ENCODE measurements at places on chromosomes 13 and 19.
A peak's percentile ranks its signal among the peaks of the same experiment; 100 is the strongest.

GRCh38 chr19:40601134-40601974 is at the start of gene LTBP4:
LTBP4 (plus strand) TSS chr19:40601369; CDS start chr19:40601388, 19 bp downstream.
- ATAC-seq, result no peak

DNA sequence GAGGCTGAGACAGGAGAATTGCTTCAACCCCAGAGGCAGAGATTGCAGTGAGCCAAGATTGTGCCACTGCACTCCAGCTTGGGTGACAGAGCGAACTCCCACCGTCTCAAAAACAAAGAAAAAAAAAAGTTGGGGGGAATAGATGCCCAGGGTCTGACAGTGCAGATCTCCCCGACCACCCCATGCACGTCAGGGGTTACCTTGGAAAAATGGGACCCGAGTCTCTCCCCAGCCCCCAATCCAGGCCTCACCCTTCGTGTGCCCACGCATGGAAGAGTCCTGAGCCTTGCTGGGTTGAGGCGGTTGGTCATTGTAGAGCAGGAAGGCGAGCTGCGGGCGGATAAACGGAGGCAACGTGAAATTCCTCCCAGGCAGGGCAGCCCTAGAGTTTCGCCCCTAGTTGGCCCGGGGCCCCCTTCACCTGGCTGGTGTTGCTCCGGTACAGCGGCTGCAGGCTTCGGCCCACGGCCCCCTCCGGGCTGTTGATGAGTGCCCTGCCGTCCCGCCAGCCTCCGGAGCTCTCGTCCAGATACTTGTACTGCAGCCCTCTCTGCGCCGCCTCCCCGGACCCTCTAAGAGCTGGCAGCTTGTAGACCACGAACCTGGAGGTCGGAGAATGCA is 588 bp downstream of the DNASE2 start:
- peak; percentile 21 for ATAC-seq

- no peak for ATAC-seq
Observed at GRCh38 chr19:663682-664117, 686 bp upstream of the RNF126 start.

DNA sequence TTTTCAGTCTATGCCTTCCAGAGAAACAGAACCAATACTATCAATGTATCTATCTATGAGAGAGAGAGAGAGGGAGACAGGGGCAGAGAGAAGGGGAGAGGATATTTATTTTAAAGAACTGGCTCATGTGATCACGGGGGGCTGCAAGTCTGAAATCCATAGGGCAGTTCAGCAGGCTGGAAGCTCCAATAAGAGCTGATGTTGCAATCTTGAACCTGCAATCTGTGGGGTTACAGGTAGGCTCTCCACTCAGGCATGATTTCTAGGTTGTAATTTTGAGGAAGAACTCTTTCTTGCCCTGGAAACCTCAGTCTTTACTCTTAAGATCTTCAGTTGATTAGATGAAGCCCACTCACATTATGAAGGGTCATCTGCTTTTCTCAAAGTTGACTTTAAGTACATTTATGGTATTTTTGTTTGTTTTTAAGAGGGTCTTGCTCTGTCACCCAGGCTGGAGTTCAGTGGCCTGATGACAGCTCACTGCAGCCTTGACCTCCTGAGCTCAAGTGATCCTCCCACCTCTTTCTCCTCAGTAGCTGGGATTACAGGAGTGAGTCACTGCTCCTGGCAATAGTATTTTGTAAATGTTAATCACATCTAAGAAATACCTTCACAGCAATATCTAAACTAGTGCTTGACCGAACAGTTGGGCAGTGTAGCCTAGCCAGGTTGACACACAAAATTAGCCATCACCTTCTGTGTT is 376.4 kb downstream of the FGF9 start:
- ATAC-seq, result peak; percentile 72

- peak; percentile 36 for ATAC-seq
Observed at GRCh38 chr19:13031917-13032623, 36.8 kb downstream of the NFIX start.

DNA sequence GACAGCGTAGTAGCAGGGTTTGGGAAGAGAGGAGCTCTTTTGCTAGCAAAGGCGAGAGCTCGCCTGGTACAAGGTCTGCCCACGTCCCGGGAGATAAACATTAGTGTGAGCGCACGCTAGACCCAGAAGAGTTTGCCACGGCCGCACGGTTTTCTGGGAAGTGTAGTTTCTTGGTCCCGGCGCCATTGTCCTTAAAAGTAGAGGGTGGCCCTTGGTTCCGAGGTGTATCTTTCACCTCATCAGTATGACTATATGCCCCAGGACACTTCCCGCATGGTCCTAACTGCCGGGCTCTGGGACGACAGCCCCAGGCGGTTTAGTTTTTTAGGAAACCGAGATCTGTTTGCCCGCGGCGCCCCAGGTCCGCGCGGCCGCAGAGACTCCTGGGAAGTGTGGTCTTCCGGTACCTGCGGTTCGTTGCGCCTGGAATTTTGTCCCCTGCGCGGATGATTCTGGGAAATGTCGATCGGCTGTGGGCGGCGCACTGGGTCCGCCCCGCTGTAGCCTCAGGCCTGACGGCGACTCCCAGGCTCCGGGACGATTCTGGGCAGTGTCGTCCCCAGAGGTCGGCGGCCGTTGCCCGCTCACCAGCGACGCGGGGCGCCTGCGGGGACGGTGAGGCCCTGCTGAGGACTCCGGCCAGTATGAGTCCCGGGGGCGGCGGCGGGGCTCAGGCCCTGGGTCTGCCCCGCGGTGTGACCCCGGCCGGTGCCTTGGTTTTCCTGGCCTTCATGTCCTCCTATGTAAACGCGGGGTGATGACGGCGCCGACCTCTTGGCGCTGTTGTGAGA is at the start of gene ZNF181:
Gene ZNF181 (plus strand): TSS at position 498 of the 791 bp plus-strand sequence. CDS start 795 bp downstream, outside the sequence.
- peak; percentile 92 for ATAC-seq

DNA sequence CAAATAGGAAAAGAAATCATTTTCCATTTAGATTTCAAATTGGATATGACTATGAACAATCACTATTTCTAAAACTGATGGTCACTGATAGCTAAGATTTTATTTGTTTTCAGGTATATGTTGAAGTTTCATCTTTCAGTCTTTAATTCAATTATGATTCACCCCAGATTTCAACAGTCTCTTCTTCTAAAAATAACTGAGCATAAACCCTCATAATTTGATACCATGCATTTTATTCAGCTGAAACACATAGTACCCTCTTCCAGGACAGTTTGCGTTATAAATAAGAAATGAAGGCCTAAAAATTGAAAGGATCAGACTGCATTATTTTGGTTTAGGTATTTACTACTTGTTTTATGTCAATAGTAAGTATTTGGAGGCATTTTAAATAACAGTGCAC is 428.5 kb upstream of the NBEA start:
- no peak for ATAC-seq

GRCh38 chr13:92137520-92137919 is 739.1 kb downstream of the GPC5 start:
- ATAC-seq, result no peak

DNA sequence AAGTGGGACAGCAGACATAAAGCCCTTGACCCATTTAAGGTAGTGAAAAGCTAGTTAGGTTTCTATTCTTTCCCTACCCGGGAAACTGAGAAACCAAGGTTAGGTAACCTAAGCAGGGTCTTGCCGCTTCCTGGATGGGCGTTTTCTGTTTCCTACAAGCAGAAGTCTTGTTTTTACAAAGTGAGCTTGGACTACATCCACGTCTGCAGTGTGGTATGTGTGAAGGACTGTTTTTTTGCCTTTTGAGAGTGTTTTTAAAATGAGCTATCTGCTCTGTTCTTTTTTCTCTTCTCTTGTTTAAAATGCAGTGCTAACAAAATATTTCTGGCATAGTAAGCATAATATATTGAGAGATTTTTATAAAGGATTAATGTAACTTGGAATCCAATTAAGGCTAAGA is 49.4 kb downstream of the GPR12 start:
- no peak for ATAC-seq

GRCh38 chr13:79508224-79508961 is 27.4 kb downstream of the NDFIP2 start:
- ATAC-seq, result no peak

- no peak for ATAC-seq
Observed at GRCh38 chr13:32150239-32150638, 118.7 kb downstream of the FRY start.

GRCh38 chr13:80742033-80742432 is 401.1 kb upstream of the SPRY2 start:
- ATAC-seq, result no peak

GRCh38 chr13:71524245-71524612 is 342.8 kb downstream of the DACH1 start:
- no peak for ATAC-seq

- no peak for ATAC-seq
Observed at GRCh38 chr13:67754012-67754411, 523.9 kb upstream of the PCDH9 start.

DNA sequence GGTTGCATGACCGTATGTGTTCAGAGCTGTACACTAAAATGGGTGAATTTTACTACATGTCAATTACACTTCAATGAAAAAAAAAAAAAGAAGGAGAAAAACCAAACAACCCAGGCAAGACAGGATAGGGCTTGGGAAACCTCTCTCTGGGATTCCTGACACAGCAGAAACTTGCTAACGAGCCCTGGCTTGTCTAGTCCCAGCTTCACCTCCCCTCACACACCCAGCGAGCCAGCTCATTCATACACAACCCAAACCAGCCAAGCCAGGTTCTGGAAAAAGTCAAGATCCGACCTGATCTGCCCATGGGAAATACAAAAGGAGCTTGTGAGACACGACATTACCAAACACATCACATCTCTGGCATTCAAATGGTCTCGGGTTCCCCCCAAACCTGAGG is 3.7 kb upstream of the TECR start:
- ATAC-seq, result peak; percentile 56

- ATAC-seq, result no peak
Observed at GRCh38 chr13:20404488-20405222, 121.0 kb downstream of the CRYL1 start.

DNA sequence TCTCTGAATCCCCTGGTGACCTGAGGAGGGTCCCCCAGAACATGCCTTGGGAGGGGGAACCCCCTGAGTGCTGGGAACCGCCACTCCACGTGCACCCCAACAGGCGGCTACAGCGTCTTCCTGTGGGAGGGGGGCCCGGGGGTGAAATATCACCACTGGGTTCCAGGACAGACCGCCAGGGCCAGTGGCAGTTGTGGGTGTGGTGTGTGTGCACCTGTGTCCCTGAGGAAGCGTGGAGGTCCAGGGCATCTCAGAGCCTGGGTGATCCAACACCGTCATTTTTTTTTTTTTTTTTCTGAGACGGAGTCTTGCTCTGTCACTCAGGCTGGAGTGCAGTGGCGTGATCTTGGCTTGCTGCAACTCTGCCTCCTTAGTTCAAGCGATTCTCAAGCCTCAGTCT is 4.2 kb downstream of the ADGRE5 start:
- no peak for ATAC-seq

GRCh38 chr19:19835560-19836038 is 14.0 kb upstream of the ZNF506 start:
- no peak for ATAC-seq

DNA sequence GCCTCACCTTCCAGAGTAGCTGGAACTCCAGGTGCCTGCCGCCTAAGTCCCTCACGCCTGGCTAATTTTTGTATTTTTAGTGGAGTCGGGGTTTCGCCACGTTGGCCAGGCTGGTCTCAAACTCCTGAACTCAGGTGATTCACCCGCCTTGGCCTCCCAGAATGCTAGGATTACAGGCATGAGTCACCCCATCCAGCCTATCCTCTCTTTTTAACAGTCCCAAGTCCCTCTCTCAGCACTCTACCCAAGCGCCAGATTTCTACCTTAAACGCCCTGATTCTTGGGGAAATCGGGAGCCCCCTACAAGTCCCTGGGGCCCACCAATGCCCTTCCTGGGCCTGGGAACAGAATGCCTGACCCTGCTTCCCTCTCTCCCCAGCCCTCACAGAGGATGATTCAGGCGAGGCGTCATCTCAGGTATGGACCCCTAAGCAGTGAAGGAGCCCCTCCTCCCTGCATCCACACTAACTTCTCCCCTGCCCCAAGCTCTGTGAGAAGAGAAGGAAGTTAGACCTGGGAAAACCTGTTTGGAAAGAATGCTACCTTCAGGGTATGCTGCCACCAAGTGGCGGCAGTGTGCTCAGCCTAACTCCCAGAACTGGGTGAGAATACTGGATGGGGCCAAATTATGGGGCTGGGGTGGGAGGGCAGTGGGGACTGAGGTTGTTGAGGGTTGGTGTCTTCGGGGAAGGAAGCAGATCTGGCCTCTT is 20.8 kb upstream of the EBI3 start:
- peak; percentile 74 for ATAC-seq

GRCh38 chr13:83221813-83222241 is 660.4 kb downstream of the SLITRK1 start:
- peak; percentile 76 for ATAC-seq

- peak; percentile 77 for ATAC-seq
Observed at GRCh38 chr13:109243311-109243951, 543.0 kb downstream of the IRS2 start.

GRCh38 chr19:2170219-2170618 is 6.5 kb downstream of the DOT1L start:
- ATAC-seq, result no peak

- peak; percentile 48 for ATAC-seq
Observed at GRCh38 chr13:76813000-76813691, 73.1 kb downstream of the KCTD12 start.

DNA sequence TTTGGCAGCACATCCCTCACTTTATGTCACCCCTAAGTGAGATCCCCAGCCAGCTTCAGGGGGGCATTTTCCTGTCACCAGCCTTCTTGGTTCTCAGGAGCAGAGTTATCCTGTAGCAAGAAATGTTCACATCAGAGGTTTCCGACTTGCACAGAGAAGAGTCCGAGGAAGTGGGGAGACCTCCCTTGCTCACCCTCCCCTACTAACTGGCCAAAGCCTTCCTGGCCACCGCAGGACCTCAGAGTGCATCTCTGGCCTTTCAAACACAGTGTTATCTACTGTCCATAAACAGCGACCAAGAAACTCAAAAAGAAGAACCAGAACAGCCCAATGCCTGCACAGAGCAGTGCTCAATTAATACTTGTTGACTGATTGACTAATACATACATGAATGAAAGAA is 134.4 kb downstream of the USP12 start:
- ATAC-seq, result no peak

GRCh38 chr19:7979011-7979410 is 26.4 kb downstream of the ELAVL1 start:
- peak; percentile 34 for ATAC-seq

DNA sequence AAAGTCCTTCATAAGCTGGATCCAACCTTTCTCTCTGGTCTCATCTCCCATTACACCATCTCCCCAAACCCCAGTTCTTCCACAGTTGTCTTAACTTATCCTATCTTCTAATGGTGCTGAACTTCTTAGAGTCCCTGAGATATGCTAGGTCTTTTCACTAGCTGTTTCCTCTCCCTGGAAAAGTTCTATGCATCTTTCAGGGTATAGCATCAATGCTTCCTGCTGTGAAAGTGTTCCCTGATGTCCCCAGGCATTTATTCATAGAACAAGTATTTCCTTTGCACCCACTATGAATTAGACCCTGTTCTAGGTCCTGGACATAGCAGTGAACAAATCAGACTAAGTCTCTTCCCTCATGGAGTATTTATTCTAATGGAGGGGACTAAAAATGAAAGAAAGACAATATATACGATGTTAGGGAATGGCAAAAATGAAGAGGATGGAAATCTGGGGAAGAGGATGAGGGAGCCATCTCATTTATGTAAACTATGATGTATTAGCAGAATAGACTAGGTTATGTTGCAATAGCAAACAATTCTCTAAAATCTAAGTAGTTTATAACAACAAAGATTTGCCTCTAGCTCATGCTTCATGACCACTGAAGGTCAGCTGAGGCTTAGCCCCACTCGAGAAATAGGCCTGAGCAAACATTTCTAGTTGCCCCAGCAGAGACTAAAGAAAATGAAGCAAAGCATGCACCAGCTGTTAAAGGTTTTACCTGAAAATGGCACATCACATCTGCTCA is 120.0 kb downstream of the CYSLTR2 start:
- ATAC-seq, result no peak

- ATAC-seq, result no peak
Observed at GRCh38 chr13:106534639-106535551, 567 bp downstream of the EFNB2 start.
